ENCODE measurements at places on chromosomes 4 and X.

- DNase-seq: peak; percentile 57
Observed at GRCh38 chrX:135974279-135974856, 580 bp upstream of the MMGT1 start.

DNA sequence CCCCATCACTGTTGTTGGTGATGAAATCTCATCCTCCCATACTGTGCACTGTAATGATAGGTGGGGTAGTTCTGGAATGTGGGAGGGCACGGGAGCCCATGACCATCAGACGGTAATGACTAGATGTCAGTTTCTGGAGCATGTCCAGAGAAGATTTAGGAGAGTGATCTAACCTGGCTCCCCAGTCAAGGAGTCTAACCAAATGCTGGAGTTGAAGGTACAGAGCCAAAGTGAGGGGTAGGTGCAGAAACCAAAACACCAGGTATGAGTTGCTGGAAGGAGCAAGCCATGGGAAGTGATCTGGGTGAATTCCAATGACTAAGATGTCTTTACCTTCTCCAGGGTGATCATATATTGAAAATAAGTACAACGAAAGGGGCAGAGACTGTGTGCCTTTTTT lies 296.9 kb downstream of the INPP4B start:
- DNase-seq: no peak

DNA sequence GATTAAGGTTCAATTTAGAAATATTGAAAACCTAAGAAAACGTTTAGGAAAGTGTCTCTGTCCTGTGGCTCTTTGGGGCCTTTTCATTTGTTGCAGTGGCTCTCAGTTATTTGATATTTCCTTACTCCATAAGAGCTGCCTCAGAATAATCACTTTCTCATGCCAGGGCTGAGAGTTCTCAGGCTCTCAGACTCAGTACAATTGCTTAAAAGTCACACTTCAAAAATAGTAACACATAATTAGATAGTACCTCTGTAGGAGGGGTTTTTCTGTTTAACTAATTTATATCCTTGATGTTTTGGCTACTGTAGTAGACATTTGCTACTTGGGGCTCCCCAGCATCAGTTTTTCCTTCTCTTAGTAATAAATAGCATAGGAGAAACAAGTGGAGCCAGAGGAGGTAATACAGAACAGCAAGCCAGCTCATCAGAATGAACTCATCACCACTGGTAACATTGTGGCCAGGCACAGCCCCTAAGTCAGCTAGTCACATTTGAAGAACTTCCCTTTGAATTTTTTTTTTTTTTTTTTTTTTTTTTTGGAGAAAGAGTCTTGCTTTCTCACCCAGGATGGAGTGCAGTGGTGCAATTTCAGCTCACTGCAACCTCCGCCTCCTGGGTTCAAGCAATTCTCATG lies 8.0 kb upstream of the HNRNPD start:
- no peak for DNase-seq

DNA sequence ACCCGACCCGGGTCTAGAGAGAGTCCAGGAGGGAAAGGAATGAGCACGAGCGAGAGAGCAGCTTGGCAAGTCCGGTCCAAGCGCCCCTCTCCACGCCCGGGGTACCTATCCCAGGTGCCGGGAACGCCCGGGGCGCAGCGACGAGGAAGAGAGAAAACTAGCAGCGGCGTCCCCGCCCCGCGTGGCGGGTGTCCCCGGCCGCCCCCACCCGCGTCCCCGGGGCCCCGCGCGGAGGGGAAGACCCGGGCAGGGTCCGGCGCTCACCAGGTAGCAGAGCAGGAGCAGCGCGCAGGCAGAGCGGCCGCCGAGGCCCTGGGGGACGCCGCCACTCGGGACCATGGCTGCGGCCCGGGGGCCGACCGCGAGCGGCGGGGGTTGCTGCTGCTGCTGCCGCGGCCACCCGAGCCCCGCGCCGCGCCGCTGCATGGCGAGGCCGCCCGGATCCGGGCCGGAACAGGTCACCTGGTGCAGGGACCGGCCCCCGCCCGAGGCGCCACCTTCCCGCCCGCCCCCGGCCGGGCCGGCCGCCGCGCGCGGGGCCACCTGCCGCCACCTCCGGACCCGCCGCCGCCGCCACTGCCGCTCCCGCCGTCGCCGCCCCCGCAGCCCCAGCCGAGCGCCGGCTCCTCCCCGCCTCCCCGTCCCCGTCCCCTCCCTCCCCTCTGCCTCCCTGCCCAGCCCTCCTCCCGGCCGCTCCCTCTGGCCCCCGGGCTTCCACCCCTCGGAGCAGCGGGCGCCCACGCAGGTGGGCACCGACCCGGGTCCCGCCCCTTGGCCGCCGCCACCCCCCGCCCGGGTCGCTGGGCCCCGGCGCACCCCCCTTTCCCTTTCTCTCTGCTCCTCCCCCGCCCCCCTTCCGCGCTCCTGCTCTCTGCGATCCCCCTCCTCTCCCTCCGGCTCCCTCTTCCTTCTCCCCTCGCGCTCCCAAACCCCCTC lies at the start of gene SEL1L3:
TSS of gene SEL1L3 (minus strand) at position 578 of the 936 bp plus-strand sequence. CDS start at position 426, 152 bp downstream.
- DNase-seq: peak; percentile 20

GRCh38 chr4:62627141-62627540 lies 1427.0 kb downstream of the ADGRL3 start:
- DNase-seq: no peak

- no peak for DNase-seq
Observed at GRCh38 chr4:145703850-145704497, 24.0 kb downstream of the C4orf51 start.

Data from stimulated activated CD8-positive, alpha-beta memory T cell treated with anti-CD3 and anti-CD28 coated beads, Interleukin-12 subunit alpha, Interleukin-12 subunit beta, amount 100 ng/mL, for 1 hour (primary cell).